ENCODE measurements at places on chromosomes 5 and 9.

GRCh38 chr5:1975898-1976765, 93.4 kb upstream of the IRX4 start:
- DNase-seq: no peak

GRCh38 chr9:125460883-125461635, 199.4 kb downstream of the GAPVD1 start:
- no peak for DNase-seq

GRCh38 chr5:80122579-80122978, 87.4 kb downstream of the THBS4 start:
- DNase-seq: no peak

- no peak for DNase-seq
Observed at GRCh38 chr5:155056644-155057269, 43.2 kb downstream of the KIF4B start.

- DNase-seq: no peak
Observed at GRCh38 chr5:57493034-57493433, 10.4 kb upstream of the ACTBL2 start.
